ENCODE measurements at places on chromosomes 7 and 10.

GRCh38 chr7:152859781-152860191, 100.2 kb downstream of the ACTR3B start:
- DNase-seq = no peak

DNA sequence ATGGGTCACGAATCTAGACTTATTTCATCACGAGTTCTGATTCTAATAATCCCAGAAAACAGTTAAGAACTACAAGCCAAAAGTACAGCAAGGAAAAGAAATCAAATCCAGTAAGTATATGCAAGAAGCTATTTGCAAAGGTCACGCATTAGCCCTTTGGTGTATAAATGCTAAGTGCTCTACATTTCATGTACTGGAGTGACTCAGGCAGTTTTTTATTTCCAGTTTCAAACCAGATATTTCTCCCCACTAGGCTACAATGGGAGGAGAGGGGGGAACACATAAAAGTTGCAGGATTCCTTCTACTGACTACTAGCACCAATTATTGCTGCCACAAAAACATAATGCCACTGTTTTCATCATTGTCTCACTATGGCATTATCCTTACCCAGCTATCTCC, 148.0 kb downstream of the NRCAM start:
- no peak for DNase-seq

DNA sequence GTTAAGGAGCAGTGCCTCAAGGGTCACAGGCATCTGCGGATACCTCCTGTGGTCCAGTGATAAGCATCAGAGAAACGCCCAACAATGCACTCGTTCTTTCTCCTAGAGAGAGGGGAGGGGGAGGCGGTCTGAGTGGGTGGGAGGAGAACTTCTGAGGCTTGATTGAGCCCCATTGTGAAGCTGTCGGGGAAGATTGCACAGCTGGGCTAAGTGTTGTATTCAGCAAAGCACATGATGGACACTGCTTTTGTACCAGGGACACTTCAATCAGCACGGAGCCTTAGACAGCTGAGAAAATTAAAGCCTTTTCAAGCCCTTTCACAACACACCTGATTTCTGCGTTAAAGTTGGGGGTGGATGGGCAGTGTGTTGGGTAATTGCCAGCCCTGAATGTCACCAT, 230.3 kb upstream of the GHITM start:
- DNase-seq = no peak

- DNase-seq = no peak
Observed at GRCh38 chr10:3531670-3532069, 253.3 kb downstream of the KLF6 start.

DNA sequence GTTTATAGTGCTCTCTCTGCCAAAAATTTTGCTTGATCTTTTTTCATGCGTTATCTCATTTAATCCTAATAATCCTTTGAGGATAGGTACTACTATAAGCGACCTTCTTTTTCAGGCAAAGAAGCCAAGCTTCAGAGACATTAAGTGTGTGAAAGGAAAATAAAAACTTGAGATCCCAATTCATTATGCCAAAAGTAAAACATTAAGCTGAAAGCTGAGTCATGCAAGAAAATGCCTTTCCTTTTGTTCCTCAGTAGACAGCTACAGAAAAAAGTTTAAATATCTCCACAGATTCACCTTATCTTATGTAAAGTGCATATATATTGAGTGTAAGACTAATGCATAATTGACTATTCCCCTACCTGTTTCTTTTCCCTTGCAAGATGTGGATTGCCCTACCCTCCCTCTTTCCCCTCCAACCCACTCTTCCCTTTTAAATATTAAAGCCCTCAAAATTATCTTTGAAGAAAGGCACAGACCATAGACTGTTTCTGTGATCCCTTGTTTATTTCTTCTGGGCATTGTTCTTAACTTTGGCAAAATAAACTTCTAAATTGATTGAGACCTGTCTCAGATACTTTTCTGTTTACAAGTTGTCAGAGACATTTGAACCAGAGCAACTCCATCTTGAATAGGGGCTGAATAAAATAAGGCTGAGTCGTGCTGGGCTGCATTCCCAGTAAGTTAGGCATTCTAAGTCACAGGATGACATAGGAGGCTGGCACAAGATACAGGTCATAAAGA, 1139.9 kb upstream of the LRRN3 start:
- no peak for DNase-seq

DNA sequence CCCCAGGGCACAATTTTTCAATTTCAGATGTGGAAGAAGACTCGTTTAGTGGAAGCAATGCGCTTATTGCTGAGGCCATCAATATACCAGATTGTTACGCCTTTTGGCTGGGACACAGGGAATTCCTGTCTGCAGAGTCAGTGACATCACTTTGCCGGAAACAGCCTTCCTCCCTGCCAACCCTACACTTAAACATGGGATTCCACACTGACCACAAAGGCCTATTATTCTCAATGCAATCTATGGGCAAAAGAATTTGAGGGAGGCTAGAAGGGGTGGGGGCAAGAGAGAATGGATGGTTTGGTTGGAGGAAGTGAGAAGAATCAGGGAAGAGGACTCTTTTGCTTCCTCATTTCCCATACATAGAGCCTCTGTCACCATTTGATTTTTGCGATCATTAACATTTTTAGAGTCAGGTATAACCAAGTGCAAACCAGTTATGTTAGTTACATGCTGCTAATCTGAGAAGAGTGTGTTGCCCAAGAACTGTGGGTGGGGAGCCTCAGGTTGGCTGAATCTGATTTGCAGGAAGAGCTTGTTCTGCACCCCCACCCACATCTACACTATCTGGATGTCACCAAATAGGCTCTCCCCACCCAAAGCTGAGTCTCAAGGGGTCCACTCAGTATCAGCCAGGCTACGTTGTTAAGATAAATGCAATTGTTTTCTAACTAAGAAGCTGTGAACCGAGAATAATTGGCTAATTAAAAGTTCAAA, 58.2 kb downstream of the ENTPD1 start:
- no peak for DNase-seq

DNA sequence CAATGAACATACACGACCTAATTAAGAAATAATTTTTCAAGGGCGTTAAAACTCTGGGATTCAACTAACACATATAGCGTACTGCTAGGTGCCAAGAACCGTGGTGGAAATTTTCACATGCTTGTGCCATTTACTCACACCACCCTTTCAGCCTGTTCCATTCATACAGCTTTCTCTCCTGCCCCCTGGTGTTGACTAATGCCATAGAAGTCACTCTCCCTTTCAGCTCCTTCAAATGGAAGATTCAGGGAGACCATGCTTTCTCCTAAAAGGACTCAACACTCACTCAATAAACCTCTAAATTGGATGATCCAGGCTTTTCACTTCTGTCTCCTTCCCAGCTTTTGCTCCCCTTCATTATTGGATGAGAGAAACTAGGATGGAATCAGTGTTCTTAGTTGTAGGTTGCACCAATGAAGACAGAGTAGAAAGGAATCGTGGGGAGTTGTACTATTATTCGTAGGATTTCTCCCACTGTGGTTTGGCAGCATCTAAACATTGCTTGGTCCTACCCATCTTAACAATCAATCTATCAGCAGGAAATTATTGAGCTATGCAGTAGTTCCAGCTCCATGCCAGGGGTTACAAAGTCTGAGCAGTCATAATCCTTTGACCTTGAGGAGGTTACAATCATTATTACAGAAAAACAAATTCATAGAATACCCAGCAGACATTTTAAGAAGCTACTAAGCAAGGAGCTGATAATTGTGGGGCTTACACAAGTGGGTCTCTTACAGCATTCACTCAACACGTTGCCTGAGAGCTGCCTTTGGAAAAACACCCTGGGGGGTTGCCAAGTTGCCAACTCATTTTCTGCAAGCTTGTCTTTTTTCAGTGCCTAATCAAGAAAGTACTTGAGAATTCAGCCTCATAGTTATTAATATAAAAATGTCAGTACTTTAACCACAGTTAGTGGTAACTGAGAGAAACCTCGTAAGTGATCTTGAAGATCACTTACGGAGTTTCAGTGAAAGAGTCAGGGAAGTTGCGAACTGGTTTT, 2.8 kb upstream of the PPP1R3C start:
- peak; percentile 18 for DNase-seq

- no peak for DNase-seq
Observed at GRCh38 chr7:156703773-156704482, 63.4 kb downstream of the RNF32 start.

GRCh38 chr10:23047201-23048050, 48.0 kb upstream of the MSRB2 start:
- no peak for DNase-seq

DNA sequence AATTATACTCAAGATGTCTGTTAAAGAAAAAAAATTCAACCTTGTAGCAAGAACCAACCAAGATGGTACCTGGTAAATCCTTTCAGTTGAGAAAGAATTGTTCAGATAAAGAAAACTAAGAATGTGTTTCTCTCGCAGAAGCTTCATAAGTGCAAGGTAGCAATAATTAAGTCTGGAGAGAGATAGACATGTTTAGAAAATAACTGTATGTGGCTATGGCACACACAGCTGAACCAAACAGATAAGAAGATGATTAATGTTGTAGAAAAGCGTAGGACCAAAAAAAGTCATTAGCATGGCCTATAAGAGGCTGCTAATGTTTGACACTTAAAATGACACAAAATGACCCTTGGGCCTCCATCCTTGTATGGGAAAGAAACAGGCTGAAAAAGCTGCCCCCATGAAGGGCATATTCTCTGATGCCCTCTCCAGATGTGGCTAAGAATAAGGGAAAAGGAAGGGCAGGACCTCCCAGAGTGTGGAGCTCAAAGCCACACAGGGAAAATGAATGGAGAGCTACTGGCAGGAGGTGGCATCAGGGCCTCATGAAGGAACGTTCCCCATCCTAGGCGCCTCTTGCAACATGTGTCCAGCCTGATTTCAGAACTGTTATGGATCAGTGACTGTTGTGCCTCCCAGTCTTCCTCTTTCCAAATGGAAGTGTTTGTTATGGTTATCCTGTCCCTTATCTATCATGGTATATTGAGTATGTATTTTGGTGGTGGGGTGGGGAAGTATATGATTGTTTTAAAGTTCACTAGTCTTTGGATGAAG, 30.7 kb downstream of the TLL2 start:
- no peak for DNase-seq

DNA sequence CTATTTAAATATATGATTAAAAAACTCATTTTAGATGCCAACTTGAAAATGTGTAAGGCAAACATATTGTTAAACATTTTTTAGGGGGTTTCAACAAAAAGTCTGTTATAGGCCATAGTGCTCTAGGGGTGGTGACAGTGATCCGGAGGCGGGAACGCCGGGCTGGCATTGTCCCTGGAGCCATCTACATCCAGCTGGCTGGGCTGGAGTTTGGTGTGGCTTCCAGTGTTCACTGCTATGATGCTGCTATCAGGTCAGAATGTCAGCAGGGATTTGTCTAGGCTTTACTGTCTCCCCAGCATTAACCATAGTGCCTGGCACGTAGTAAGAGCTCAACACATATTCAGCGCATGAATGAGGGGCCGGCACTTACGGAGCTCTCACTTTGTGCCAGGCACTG, 1.9 kb upstream of the SLC18A2 start:
- DNase-seq = no peak

DNA sequence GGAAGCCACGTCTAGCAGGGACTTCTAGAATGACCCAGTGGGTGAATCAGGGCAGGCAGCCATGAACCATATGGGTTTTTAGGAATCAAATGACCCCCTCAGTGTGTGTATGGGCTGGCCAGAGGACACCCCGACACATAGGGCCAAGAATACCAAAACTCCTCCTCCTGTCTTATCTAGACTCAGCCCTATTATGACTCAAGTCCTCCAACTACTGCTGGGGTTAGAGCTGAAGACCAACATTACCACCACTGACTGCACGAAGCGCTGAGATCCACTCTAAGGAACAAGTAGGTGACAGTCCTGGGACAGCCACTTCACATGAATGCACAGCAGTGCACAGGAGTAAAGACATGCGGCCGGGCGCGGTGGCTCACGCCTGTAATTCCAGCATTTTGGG, 11.5 kb upstream of the SVOPL start:
- no peak for DNase-seq

DNA sequence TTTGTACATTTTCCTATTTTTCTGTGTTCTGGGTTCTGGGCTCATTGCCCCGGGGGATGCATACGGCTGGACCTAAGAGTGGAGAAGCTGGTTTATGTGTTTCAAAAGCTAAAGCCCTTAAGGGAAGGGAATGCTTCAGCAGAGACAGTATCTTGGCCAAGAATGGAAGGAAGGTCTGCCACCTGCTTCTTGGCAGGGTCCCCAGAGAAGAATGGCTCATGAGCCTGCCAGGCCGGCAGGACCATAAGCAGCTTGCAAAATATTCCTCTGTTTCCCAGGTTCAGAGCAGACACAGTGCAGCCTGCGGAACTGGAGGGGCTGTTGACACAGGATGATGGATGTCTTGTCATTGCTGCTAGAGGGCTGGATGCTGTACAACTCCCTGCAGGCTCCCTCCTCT, 7.8 kb upstream of the ABHD11 start:
- no peak for DNase-seq

DNA sequence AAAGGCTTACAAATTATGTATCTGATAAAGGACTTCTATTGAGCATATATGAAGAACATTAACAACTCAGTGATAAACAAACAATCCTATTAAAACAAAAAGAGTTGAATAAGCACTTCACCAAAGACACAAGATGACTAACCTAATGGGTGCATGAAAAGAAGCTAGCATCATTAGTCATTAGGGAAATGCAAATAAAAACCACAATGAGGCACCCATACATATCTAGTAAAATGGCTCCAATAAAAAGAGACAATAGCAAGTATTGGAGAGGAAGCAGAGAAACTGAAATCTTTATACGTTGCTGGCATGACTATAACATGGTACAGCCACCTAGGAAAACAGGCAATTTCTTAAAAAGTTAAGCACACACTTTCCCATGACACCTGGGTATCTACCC, 77.6 kb upstream of the ZMIZ1 start:
- no peak for DNase-seq

DNA sequence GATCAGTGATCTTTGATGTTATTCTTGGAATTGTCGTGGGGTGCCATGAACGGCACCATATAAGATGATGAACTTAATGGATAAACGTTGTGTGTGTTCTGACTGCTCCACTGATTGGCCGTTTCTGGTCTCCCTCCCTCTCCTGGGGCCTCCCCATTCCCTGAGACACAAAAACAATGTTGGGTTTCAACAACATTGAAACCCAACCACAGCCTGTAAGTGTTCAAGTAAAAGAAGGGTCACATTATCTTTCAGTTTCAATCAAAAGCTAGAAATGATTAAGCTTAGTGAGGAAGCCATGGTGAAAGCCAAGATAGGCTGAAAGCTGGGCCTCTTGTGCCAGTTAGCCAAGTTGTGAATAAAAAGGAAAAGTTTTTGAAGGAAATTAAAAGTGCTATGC, 19.5 kb downstream of the EN2 start:
- no peak for DNase-seq

GRCh38 chr10:79410315-79411094, 34.9 kb downstream of the ZCCHC24 start:
- no peak for DNase-seq

Measured in activated naive CD4-positive, alpha-beta T cell treated with Interleukin-2 at 50 U/mL for 16 hours (primary cell).